ENCODE measurements at places on chromosomes 12 and 14.

DNA sequence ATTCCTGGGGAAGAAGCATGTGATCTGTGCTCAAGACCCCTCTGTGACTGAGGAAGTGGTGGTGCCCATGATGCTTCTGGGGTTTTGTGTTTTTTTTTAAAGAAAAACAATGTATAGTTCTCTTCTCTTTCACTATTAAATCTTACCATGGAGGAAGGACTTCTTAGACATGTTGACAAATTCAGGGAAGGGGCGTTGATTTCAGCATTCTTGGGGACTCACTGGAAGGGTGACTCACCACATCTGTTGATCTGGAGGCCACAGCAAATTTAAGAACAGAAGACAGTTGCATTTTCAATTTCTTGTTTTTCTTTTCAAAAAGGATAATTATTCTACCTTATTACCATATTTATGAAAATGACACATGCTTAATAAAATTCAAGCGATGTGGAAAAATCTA lies 152.9 kb upstream of the RTL1 start:
- DNase-seq = no peak

DNA sequence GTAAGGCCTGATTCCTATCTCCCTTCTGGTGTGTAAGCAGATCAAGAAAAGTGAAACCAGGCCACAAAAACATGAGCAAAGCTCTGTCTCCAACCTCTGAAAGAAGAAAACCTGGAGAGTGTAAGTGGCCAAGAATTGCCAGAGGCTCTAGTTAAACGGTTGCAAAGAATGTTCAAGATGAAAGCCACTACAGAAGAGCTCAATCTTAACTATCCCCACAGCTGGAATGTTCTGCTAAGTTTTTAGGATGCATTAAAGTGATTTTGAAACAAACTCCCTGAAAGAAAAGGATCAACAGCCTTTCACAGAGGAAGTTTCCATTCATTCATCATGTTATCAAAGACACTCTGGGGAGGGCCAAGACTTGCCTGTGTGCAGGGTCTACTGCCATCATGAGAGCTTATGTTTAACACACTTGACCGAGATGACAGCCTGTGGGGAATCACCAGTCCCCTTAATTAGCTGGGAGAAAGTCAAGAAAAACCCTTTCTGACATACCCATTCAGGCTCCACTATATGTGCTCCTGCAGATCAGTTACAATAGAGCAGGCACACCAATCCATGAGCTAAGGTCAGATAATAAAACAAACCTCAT lies 128.0 kb upstream of the OVCH1 start:
- DNase-seq = no peak

DNA sequence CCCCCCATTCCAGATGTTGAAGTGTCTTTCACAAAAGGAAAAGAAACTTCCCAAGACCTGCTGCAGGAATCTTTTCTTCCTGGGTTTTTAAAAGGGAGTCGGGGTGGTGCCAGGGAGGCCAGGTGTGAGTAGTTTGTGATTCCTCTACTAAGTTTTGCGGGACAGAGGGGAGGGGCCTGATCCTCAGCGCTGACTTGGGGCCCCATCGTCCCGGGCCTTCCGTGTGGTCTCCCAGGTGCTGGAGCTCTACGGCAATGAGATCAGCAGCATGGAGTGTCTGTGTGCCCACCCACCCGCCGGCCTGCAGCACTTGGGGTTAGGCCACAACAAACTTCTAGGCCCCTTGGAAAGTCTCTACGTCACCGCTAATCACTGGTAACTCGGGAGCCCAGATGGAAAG lies 4.5 kb downstream of the LRRC43 start:
- no peak for DNase-seq

DNA sequence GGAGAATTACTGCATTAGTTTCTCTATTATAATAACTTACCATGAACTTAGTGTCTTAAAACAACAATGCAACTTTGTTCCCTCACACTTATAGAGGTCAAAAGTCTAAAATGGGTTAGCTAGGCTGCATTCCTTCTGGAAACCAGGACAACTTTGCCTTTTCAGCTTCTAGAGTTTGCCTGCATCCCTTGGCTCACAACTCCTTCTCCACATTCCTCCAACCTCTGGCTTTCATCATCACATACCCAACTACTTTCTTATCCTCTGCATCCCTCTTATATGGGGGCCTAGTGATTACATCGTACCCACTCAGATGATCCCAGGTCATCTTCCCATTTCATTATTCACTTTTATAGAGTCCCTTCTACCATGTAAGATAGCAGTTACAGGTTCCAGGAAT lies 251.1 kb downstream of the C12orf50 start:
- DNase-seq = no peak

- DNase-seq = no peak
These were observed 550.3 kb downstream of the FSCB start for GRCh38 chr14:43956741-43957140.

DNA sequence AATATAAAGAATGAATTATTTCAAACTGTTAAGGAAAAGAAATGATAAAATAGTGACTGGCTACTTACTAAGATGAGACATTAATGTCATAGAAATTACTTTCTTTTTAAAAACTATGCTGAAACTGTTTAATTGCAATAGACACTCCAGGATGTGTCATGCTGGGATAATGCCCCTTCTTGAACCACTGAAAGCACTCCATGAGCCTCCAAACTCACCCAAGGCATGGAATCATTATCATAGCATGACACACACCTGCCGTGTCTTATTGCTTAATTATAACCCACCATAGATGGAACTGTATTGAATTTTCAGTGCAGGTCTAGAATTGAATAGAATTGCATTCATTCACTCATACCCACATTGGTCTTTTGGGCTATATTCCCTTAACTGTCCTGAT lies 4.3 kb downstream of the MBIP start:
- DNase-seq = no peak

- DNase-seq = no peak
These were observed 61.3 kb downstream of the ADCK1 start for GRCh38 chr14:77861201-77861600.

GRCh38 chr14:105317546-105317945 lies 3.0 kb downstream of the PACS2 start:
- no peak for DNase-seq

DNA sequence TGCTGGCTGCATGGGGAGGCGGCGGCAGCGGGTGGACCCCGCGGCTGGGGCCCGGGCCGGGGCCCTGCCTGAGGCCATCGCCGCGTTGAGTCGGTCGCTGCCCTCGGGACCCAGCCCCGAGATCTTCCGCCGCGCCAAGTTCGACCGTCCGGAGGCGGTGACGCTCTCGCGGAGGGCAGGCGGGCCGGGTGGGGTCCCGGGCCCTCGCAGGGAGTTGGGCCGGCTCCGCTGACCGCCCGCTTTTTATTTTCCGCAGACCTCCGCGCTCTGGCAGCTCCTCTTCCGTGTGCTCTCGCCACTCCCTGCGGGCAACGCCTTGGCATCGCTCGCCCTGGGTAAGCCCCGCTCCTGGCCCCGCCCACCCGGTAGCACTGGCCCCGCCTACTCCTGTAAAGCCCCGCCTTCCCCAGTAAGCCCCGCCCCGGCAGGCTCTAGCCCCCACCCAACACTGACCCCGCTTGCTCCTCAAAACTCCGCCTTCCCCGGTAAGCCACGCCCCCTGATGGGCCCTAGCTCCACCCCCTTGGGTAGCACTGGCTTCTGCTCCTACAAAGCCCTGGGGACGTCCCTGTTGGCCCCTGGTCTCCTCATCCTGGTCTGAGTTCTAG lies 424 bp downstream of the TEDC1 start:
- DNase-seq = no peak

DNA sequence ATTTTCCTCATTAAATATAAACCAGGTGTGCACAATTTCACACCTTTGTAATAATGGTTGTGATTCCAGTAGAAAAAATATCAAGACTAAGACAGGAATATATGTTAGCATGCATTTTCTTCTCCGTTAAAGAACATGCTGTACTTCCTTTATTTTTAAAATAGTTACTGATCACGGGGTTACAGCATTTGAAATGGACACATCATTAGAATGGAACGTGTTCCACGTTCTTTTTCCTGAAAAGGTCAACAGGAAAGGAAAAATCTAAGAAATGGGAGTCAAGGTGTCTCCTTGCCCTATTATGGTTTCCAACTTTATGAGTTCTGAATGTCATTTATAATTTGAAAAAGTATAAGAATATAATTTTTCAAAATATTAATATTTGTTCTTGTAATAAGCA lies 1325.7 kb downstream of the SLC16A7 start:
- no peak for DNase-seq

DNA sequence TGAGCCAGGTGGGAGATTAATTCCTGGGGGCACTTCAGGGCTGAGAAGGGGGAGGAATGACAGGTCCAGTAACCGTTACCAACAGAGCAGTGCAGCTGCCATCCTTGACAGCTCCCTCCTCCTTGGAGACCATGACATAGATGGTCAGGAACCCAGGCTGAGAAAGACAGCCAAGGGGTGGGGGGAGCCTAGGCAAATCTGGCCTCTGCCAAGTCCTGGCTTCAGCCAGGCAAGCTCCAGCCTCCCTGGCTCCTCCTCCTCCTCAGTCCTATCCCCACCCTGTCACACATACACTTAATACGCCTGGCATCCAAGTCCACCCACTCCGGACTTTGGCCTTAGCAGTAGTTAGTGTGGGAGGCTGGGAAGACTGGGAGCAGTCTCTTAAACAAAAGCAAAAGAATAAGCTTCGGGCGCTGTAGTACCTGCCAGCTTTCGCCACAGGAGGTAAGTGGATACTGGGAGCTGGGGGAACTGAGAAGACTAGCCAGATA lies at the start of gene RDH5:
TSS of gene RDH5 (plus strand) at position 323 of the 494 bp plus-strand sequence. CDS start 792 bp downstream, outside the sequence.
- DNase-seq = no peak

DNA sequence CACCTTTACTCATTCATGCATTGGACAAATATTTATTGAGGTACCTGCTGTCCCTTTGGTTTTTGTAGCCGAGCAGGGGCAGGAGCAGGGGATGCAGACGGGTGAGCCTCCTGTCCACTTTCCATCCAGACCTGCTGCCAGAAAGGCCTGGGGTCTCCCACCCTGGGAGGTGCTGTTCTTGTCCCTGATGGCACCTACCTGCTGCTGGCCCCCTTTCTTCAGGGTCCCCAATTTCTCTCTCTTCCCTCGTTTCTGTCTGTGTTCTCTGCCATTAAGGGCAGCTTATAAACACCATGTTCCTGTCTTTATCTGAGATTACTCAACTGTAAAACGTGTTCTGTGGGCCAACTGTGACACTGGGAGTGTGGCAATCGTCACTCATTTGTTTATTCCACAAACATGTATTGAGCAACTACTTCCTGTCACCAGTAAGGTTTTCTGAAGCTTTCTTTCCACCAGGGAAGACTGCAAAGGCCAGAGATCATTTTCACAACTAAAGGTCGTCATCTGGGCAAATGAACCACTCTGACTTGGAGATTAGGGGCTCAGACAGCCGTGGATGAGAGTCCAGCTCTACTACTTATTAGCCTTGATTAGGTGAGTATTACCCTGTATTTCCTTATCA lies at the start of gene HAL:
TSS of gene HAL (minus strand) at position 311 of the 625 bp plus-strand sequence. CDS start 434 bp downstream, outside the sequence.
- no peak for DNase-seq

DNA sequence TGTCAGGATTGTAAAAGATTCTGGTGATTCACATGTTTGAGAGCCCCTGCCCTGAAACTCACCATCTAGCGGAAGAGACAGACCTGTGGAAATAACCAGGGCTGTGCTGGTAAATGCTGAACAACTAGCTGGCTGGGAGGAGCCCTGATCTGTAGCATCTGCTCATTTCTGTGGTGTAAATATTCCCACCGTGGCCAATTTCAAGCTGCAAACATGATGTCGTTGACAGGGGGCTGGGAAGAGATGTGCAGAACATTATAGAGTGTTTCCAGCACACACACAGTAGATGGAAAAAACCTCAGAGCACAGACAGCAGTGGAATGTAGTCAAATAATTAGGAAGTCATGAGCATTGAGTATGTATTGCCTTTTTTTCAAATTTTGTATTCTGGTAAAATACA lies 138.2 kb downstream of the PHETA1 start:
- DNase-seq = no peak

- no peak for DNase-seq
These were observed at the start of gene COL2A1 for GRCh38 chr12:48004053-48004941. TSS of gene COL2A1 (minus strand) at chr12:48004476. CDS start at chr12:48004321, 155 bp downstream.

GRCh38 chr12:325906-326305 lies 63.2 kb downstream of the KDM5A start:
- DNase-seq = no peak

- DNase-seq = no peak
These were observed 103.8 kb downstream of the DAD1 start for GRCh38 chr14:22485178-22485577.

DNA sequence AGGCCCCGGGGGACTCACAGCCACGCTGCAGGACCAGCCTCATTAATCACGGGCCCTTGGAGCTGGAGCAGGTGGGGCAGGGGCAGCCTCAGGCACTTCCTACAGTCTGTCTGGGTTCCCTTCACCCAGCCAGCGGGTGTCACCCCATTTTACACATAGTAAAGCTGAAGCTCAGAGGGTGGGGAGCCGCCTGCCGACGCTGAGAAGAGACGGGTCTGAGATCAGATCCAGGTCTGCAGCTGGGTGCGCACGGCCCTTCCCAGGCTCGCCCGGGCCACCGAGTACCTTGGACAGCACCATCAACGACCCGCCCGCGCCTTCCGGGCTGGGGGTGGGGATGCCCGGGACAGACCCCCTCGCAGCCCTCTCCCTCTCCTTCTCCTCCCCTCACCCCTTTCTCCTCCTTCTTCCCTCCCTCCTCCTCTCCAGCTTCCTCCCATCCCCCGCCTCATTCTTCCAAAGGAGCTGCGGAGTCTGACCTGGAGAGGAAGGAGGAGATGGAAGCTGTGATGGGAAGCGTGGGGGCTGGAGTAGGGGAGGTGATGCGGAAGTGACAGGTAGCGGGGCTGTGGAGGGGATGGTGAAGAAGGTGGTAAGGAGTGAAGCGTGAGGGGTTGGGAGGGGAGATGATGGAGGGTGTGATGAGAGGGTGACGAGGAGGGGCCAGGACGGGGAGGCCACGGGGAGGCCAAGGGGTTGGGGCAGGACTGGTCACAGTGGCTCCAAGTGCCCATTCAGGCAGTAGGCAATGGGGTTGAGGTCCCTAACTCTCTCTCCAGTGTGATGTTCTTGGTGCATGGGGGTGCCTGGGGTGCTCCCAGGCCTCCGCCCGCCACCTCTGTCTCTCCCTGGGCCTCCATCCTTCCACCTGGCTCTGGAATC lies 8.8 kb downstream of the DTX1 start:
- no peak for DNase-seq

DNA sequence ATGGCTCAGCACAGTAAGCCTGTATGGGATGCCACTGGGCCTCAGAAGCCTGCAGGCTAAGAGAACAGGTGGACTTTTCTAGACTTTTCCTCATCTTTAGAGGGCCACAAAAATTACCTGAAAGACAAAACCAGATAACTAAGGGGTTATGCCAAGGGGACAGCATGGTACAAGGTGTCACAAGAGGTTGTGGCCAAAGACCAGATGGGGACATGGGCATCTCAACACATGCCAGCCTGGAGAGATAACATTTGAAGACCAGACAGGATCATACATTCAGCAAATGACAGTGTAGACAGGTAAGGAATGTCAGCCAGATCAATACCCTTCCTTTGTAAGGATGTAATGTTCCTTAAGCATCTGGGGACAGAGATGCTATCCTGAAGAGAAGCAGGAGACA lies 8.9 kb upstream of the CRY1 start:
- no peak for DNase-seq

GRCh38 chr12:103301642-103302591 lies 193.9 kb downstream of the C12orf42 start:
- DNase-seq = no peak

GRCh38 chr12:49345051-49345824 lies 1.4 kb upstream of the DNAJC22 start:
- DNase-seq = no peak

- DNase-seq = no peak
These were observed 8.7 kb downstream of the PHB2 start for GRCh38 chr12:6961695-6962284.

- DNase-seq = no peak
These were observed 400.5 kb upstream of the CCDC196 start for GRCh38 chr14:66085665-66086064.

GRCh38 chr14:68780358-68781160 lies 12.3 kb downstream of the ZFP36L1 start:
- DNase-seq = no peak

Measured in cortex of kidney (tissue), 1 donor.